ENCODE measurements at places on chromosomes 7 and 10.

GRCh38 chr10:89633484-89633883 is 11.6 kb downstream of the PANK1 start:
- DNase-seq: no peak

GRCh38 chr10:11682851-11683250 is 59.3 kb upstream of the ECHDC3 start:
- DNase-seq: no peak

- no peak for DNase-seq
Observed at GRCh38 chr7:107147464-107148393, 21.1 kb upstream of the HBP1 start.

- no peak for DNase-seq
Observed at GRCh38 chr10:52314822-52315552, 906 bp downstream of the DKK1 start.

DNA sequence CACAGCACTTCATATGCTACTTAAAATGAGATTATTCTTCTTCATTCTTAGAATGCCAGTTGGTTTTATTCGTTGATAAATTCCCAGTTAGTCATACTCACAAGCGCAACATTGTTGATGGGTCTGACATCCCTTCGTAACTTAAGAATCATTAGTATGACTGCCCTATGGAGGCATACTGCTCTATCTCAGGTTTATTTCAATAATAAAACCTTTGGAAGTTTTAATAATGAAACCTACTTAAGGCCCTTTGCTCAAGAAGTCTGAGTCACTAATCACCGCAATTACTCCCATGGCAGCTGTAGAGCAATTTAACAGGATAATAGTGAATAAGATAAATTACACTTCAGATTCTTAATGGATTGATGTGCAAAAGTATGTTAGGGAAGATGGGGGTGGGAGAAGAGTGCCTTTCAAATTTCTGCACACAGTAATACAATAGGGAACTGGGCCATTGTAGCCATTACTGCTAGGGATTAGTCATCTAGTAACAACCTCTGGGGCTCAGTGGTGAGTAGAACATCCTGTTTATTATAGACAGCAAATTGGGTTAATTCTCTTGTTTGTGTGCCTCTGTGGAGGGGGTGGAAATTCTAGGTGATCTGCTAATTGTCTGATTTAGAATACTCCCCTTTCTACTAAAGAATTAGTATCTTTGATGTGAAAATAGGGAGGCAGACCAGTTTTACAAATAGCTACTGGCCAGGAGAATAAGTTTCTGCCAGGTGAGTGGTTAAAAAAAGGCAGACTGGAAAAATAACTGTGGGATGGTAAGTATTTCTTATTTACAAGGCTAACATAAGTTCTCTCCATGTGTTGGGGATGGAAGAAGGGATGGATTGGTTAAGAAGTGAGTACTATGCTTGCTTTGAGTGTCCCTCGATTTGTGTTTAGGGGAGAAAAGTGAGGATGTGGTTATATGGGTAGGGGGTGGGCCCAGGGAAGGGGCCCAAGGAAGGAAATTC is 74.5 kb upstream of the VKORC1L1 start:
- no peak for DNase-seq

DNA sequence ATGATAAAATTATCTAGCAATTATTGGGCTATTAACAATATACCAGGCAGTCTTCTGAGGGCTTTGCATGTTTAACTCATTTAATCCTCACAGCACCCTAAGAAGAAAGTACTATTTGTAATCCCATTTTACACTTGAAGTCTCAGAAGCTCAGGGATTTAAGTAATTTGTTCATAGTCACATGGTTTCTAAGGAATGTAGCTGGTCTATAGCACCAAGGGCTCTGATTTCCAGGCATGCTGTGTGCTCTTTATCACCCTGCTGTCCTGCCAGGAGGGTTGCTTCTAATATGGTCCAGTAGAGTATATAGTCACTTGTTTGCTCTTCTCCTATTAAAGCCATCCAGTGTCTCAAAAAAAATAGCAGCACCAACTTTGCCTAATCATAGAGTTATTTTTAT is 417.2 kb downstream of the PLXDC2 start:
- DNase-seq: no peak

DNA sequence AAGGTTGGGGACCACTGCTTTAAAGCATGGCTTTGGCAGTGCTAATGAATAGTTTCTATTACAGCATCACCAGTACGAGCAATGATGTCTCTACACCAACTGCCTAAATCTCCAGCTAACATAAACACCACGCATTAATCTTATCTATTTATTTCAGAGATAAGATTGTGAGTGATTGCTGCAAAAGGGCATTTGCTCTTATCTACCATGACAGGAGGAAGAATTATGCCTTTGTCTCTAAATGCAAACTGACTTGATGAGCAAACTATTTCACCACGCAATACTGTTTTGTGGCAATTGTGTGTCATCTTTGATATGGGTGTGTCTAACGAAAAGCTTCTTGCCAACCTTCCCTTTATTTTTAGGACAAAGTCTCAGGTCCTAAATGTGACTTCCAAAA is 684.9 kb downstream of the SORCS1 start:
- no peak for DNase-seq

DNA sequence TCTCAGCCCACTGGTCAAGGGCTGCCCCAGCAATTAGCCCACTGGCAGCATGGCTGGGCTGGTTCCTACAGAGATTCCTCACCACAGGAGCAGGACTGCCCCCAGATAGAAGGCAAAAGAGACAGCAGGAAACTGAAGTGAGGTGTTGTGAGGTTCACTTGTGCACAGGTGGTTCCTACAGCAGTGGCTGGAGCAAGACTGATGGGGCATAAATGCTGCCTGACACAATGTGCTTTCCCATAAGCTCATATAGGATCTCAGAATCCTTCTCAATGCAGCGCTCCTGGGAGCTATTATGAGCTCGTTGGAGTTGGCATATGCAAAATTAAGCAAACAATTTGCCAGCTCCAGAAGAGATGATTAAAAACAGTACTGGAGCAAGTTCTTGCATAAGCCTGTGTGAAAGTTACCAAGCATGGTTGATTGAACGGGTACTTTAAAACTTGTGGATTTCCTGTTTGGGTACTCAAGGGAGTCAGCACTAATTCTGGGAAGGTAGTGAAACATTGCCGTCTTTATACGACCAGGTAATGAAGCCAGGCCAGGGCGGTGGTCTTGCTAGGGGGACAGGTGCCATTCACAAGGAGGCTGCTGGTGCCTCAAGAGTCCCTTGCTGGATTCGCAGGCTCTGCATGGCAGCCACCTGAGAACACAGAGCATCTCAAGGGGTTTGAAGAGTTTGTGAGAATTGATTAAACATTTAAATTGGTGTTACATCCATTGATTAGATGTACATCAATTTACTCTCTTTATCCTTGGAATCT is 20.3 kb upstream of the PRKCQ start:
- DNase-seq: no peak

GRCh38 chr10:124728830-124729661 is 15.1 kb downstream of the FAM53B start:
- no peak for DNase-seq

DNA sequence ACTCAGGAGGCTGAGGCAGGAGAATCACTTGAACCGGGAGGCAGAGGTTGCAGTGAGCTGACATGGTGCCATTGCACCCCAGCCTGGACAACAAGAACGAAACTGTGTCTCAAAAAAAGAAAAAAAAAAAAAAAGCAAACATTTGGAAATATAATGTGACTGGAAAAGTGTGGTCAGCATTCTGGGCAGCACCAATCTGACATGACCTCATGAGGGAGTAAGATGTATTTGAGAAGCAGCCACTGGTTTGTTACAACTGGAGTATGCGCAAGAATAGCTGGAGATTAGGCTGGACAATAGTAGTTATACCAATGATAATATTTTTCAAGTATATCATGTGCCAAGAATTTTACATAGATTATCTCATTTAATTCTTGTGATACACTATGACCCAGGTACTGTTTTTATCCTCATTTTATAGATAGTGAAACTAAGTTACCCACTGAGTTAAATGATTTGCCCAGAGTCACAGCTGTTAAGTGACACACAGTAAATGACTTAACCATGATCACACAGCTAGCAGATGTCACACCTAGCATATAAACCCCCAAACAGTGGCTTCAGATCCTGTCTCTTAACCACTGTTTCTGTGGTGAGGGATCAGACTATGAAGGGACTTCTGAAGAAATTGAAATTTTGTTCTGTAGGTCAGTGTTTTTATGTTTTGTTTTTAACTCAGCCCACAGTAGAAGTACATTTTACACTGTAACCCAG is 11.1 kb downstream of the MCU start:
- no peak for DNase-seq

- no peak for DNase-seq
Observed at GRCh38 chr10:3902809-3903410, 117.9 kb upstream of the KLF6 start.

DNA sequence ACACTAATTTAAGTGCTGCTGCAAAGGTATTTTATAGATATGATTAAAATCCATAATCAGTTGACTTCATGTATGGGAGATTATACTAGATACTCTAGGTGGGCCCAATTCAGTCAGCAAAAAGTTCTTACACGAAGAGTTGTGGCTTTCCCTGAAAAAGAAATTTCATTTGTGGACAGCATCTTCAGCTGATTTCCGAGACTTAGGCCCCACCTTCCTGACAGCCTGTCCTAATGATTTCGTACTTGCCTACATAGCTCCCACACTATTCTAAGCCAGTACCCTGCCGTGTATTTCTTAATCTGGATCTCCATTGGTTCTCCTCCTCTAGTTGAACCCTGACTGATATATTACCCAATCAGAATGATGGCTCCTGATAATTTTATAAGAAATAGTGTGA is 297.9 kb downstream of the EXOC4 start:
- DNase-seq: no peak

GRCh38 chr10:117477961-117478670 is 64.4 kb upstream of the EMX2 start:
- no peak for DNase-seq

GRCh38 chr7:131774419-131775220 is 218.2 kb upstream of the PODXL start:
- no peak for DNase-seq

DNA sequence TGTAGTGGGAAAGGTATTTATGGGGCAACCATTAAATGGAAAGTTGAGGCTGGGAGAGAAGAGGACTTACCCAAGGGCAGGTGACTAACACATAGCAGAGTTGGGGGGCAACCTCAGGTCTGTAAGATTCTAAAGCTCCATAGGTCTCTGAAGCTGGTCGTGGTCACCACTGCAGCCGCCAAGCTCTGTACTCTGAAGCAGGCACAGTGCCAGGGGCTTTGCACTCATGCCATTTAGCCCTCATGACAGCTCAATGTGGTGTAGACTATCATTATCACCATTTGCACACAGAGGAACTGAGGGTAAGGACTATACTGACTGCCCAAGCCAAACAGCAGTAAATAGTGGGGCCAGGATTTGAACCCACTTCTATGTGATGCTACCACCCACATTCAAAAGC is 32.5 kb upstream of the TMEM273 start:
- DNase-seq: no peak

GRCh38 chr10:83083831-83084230 is 1055.5 kb upstream of the GHITM start:
- DNase-seq: no peak

GRCh38 chr10:96488161-96488935 is 25.4 kb downstream of the TLL2 start:
- DNase-seq: no peak

DNA sequence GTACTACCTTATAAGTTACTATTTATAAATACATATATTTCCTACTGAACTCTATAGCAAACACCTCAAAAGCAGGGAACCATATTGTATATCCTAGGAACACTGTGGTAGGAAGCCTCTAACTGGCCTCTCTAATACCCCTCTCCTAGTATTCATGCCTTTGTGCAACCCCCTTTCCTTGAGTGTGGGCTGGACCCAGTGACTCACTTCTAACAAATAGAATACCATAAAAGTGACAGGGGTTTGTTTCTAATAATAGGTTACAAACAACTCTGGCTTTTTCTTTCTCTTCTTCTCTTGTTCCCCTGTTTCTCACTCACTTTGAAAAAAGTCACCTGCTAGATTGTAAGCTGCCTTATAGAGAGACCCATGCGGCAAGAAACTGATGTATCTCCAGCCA is 51.6 kb upstream of the MACC1 start:
- no peak for DNase-seq

GRCh38 chr10:26437637-26438461 is at the start of gene APBB1IP:
APBB1IP (plus strand) TSS chr10:26438341; CDS start chr10:26492327, 53,986 bp downstream.
- peak; percentile 21 for DNase-seq

All from stimulated activated CD4-positive, alpha-beta T cell treated with anti-CD3 and anti-CD28 coated beads, Interleukin-4, amount 100 ng/mL, for 4 hours (primary cell).